Kidney epithelial cell (primary cell): ENCODE measurements at places on chromosomes 4 and X. TPM values are rescaled to one million over a fixed set of nuclear protein-coding genes. Genes with fewer than 3 reads are reported as not detected.

GRCh38 chrX:123869488-123869887, 9.6 kb downstream of the XIAP start:
- DNase-seq: no peak

LNX1 gene
- total RNA-seq: 2.5 and 6.9 TPM in 2 replicates

PABPC4L gene
- 0.75 and 1.1 TPM in 2 replicates for total RNA-seq

- peak; percentile 7 for DNase-seq
These were observed 46.1 kb upstream of the HCCS start for GRCh38 chrX:11064851-11065600.

SULT1E1 gene
- total RNA-seq: not detected in 2 replicates

CLNK gene
- total RNA-seq: not detected in 2 replicates

DNA sequence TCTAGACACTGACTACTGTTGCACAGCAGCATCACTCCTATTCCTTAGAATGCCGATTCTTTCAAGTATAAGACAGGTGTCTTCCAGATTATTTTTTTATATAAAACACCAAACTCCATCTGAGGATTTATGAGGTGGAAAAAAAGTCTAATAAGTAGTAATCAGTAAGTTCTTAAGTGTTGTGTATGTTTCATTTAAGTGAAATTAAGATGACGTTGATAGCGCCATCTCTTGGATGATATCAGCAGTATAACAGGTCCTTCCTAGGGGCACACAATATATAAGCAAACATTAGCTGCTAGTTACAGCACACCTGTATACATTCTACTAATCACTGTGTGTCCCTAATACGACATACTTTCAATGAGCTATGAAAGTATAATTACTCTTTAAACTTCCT, 99.6 kb upstream of the STS start:
- DNase-seq: no peak

DNA sequence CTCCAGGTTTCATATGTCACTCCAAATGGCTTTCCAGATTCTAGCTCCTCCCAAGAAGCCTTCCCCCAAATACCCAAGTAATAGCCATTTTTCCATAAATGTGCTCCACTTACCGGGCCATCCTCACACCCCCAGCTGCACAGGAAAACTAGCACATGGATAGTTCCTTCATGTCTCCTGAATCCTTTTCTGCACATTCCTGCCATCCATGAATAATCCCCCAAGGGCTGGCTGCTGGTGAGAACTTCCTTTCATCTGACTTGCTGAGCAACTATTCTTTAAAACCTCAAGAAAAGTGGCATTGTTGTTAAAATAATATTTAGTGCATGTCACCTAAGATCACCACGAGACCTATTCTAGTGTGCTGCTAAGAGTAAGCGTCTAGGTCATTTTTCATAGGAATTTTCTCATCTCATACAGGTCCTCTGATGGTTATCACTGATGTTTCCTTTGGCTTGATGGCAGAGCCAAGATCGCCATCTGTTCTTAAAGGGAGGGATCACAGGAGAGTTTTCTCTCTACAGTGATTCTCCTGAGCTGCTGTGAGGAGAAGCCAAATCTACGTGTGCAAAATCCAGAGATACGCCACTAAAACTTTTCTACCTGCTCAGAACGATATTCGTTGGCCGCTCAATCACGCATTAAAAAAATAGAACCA, 71.3 kb downstream of the MAP3K15 start:
- DNase-seq: no peak

- no peak for DNase-seq
These were observed 2047.9 kb downstream of the ARAP2 start for GRCh38 chr4:34196375-34196774.

GRCh38 chr4:138645289-138645688, 370.3 kb upstream of the NOCT start:
- DNase-seq: no peak

GRCh38 chr4:152634110-152634760, 45.6 kb downstream of the TMEM154 start:
- DNase-seq: no peak

- DNase-seq: no peak
These were observed 21.6 kb downstream of the C4orf50 start for GRCh38 chr4:5996641-5997040.

DNA sequence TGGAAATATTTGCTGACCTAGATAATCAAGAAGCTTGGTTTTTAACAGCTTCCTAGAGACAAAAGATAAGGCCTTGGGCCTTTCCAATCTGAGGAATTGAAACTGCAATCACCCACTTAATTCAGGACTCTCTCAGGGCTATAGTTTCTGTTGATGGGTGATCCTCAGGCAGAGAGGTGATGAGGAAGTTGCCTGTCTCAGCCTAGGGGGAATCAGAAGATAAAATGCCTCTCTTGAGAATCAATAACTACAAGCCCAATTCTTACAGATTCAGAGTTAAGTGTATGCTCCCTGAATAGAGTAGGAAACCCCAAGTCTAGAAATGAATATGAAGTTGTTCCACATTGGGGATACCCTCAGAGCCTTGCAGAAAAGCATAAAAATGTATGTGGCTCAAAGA, 45.5 kb downstream of the NFKB1 start:
- no peak for DNase-seq

GRCh38 chrX:49202022-49202421, 2.0 kb upstream of the SYP start:
- no peak for DNase-seq

- no peak for DNase-seq
These were observed 2.1 kb downstream of the MAGEB2 start for GRCh38 chrX:30217465-30217864.

GRCh38 chr4:142402900-142403299, 443.2 kb downstream of the INPP4B start:
- no peak for DNase-seq

RNF150 gene
- total RNA-seq: 3.2 and 5.4 TPM in 2 replicates

DUX4 gene
- total RNA-seq: not detected in 2 replicates

DNA sequence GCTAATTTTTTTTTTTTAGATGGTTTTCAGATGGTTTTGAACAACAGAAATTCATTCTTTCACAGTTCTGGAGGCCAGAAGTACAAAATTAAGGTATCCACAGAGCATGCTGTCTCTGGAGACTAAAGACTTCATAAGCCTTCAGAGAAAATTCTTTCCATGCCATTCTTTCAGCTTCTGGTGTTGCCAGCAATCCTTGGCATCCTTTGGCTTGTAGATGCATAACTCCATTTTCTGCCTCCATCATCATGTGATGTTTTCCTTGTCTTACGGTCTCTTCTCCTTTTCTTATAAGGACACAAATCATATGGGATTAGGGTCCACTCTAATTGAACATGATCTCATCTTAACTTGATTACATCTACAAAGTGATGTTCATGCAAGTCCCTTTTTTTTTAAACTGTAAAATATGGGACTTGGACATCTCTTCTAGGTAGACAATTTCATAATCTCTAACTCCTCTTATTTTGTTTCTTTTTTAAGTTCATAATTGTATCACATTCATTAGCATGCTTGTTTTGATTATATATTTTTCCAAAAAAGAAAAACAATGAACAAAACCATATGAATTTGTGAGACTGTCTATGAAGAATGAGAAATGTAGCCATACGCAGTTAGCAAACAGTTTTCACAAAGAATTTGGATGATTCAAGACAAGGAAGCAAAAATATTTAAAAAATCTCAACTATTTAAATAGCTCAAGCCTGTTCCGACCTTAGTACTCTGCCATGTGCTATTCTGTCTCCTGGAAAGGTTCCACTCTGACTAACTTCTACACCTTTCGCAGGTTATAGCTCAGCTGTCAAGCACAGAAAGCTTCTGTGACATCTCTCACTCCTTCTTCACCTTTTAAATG, 53.1 kb upstream of the GIMD1 start:
- no peak for DNase-seq

GRCh38 chr4:86608757-86609375, 14.8 kb downstream of the PTPN13 start:
- DNase-seq: no peak

DNA sequence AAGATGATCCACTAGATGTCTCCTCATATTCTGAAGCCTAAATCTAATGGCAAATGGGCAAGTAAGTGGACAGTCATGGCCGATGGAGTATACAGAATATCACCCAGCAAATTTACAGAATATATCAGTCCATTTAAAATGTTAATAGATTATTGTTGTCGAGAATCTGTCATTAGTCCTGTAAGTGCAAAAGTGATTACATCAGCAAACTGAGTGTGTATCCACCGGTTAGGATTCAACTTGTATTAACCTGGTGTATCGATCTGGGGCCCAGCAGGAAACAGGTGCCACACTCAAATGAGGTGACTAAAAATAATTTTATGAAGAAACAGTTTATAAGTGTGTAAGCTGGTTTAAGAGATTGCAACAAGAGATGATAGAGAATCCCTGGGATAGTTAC, 367.9 kb upstream of the FAM47C start:
- no peak for DNase-seq

ZMAT1 gene
- 2.4 and 2.8 TPM in 2 replicates for total RNA-seq

DNA sequence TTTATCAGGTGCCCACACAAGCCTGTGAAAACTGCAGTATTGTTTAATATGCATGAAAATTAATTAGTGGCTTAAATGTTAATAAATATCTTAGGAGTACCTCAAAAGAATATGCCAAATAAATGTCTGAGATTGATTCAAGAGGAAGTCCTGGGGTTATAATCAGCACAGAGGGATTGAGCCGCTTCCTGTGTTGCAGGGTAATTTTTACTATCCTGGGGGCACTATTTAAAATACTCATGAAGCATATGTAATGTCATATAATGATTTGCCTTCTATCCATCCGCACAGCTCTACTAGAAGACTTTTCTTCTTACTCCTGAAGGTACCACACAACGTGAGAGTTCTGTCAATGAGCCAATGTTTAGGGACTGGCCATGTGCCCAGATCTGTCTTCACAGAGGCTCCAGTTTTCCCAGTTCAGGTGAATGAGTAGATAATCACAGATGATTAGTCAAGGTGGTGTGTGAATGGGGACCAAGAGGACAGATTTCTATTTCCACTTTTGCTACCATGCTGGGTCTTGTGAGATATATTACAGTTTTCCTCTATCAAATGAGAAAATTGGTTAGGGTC, 233.3 kb downstream of the USP46 start:
- no peak for DNase-seq

MEPE gene
- not detected in 2 replicates for total RNA-seq

GRCh38 chr4:39320381-39321115, 45.6 kb downstream of the RFC1 start:
- DNase-seq: no peak

STAP1 gene
- not detected in 2 replicates for total RNA-seq

- DNase-seq: no peak
These were observed 25.5 kb upstream of the MYOZ2 start for GRCh38 chr4:119110121-119110520.

- DNase-seq: no peak
These were observed 119.8 kb downstream of the PPARGC1A start for GRCh38 chr4:23770011-23770410.

GRCh38 chrX:71941776-71942175, 31.1 kb downstream of the NHSL2 start:
- no peak for DNase-seq

GRCh38 chrX:12241026-12241425, 102.8 kb downstream of the FRMPD4 start:
- DNase-seq: no peak

FAT4 gene
- total RNA-seq: 2.9 and 3.0 TPM in 2 replicates

KDR gene
- 1.3 and 1.6 TPM in 2 replicates for total RNA-seq

DNA sequence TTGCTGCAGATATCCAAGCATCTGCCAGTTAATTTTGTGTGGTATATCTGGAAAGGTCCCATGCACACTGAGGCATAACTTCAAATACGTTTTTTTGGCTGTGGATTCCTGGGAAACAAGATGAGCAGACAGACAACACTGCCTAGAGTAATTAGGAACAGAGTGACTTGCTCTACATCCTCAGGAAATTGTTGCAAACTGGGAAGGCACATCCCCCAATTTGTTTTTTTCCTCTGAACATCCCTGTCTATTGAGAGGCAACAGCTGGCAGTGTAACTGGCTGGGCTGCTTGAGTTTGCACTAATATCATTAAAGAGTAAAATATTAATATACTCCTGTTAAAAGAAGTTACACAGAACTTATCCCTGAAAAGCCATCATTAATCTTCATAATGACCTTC, 207.7 kb upstream of the SLIT2 start:
- DNase-seq: no peak

SATL1 gene
- 0.07 TPM in 1 of 2 replicates, not detected in the other for total RNA-seq

- no peak for DNase-seq
These were observed 375 bp downstream of the FGFR3 start for GRCh38 chr4:1793496-1793840.
